ENCODE measurements at places on chromosomes 2 and 18.

GRCh38 chr2:116416731-116417377 is 1397.6 kb upstream of the DDX18 start:
- no peak for DNase-seq

DNA sequence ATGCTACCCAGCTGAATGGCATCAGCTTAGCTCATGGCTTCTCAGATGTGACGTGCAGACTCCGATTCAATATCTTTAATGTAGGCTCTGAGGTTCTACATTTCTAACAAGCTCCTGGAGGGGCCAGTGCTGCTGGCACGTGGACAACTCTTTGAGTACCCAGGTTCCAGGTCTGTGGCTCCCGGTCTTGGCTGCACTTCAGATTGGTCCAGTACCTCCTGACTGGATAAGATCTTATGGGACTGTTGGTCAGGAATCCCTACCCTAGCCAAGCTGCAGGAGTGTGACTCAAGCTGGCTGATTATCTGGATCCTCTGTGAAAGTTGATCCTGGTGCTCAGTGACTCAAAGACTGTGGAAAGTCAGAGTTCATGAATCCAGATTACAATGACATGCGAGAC is 222.1 kb downstream of the ANKRD30B start:
- no peak for DNase-seq

DNA sequence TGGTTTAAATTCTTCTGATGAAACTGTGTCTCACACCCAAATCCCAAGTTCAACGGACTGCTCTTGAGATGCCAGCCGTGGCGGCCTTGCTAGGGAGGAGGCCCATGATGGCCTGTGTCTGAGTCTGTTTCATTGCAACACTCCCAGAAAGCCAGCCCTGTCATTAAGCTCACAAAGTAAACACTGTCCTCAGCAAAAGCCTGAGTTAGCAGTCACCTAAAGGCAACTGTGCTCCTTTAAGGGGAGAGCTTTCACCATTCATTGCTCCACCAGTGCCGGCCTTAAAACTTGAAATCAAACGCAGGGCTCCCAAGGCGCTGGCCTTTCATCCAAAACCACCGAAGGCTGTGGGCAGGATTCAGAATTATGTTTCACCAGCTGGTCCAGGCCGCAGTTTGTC is 42.5 kb upstream of the PPP1CB start:
- DNase-seq, result no peak

DNA sequence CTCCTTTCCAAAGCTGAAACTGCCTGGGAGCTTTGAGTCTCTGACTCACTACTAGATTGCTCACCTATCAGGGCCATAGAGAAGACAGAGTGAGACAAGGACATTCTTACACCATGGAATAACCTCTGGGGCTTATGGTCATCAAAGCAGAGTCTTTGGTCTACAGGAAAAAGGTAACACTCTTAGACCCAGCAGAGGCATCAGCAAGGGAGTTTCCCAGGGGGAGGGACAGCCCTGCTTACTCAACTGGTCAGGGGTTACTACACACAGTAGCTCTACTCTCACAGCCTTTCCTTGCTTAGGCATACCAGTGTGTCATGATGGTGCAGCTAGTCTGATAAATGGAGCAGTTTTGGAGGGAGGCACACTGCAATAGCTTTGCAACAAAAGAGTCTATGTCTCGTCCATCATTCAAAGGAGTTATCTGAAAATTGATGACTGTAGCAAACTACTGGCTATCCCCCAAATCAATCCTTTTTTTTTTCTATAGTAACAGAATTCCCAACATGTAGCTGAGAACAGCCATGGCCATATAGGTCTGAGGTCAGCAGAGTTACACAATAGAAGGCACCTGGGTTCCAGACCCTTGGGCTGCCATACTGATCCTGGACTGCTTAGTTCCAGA is 22.4 kb upstream of the CD28 start:
- DNase-seq, result no peak

GRCh38 chr2:173432049-173432754 is 77.5 kb downstream of the CDCA7 start:
- DNase-seq, result no peak

DNA sequence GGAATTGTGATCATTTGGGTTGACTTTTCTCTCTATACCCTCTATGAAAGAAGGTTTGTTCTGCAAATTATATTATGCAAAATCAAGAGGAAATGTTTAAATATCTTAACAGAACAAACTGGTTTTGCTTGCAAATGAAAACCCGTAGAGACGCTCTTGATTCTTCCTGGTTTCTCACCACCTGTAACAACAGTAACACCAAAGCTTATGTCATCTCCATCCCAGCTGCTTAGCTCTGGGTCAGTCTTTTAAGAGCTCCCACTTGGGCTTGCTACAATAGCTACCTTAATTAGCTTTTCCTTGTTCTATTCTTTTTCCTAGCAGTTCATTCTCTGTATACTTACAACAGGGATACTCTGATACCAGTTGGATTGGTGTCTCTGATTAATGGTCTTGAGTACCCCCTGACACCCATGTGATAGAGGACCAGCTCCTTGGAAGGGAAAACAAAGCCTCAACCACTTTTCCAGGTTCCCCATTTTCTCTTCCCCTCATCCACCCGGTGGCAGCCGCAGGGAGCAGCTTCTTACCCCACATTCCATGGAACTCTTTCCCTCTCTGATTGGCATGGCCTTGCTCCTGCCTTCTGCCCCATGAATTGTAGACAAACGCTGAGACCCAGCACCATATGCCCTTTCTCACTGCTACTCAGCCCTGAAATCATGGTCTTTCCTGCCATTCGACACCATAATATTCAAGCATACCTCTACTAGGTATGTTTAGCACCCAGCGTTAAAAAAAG is 27.7 kb downstream of the TMEM182 start:
- no peak for DNase-seq

- DNase-seq, result no peak
Observed at GRCh38 chr2:197453914-197454398, 604 bp downstream of the COQ10B start.

DNA sequence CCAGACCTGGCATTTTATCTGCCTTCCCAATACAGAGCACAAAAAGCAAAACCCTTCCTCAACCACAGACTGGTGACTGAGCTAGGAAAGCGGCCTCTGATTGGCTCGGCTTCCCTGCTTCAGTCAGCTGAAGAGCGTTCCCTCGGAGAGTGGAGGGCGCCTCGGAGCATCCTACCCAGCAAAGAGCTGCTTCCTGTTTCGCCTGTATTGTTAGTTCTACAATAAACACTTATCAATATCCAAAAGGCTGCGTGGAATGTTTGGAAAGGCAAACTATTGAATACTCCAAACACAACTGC is 125.0 kb downstream of the CACNB4 start:
- no peak for DNase-seq

DNA sequence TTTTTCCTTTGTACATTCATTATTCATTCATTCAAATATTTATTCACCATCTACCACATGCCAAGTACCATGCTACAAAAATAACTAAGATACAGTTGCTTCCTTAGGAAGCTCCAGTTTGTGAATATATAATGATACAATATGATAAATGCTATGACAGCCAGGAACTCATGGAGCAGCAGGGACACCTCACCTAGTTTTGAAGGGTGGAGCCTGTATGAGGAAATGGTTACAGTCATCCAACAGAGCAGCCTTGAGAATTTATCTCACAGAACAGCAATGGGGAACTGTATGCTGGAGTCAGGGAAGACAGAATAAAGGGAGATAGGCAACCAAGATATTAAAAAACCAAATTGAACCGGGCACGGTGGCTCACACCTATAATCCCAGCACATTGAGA is 124.0 kb downstream of the OSBPL1A start:
- no peak for DNase-seq

GRCh38 chr2:44004735-44005602 is 9.2 kb upstream of the LRPPRC start:
- no peak for DNase-seq

DNA sequence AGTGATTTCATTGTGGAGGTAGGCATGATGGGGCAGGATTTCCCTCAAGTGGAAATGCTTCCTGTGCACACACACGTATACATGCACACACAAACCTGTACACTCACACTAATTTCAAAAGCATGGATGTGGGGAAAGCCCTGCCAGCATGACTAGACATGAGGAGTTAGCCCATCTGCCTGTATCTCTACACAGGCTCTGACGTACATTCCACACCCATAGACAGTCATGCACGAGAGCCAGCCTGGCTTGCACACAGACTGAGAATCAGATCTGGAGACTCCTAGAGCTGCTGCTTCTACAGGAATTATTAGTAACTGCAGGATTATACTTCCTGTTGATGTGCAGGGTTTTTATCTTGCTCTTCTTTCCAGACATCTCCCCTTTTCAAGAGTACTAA is 27.3 kb upstream of the NFU1 start:
- DNase-seq, result no peak

DNA sequence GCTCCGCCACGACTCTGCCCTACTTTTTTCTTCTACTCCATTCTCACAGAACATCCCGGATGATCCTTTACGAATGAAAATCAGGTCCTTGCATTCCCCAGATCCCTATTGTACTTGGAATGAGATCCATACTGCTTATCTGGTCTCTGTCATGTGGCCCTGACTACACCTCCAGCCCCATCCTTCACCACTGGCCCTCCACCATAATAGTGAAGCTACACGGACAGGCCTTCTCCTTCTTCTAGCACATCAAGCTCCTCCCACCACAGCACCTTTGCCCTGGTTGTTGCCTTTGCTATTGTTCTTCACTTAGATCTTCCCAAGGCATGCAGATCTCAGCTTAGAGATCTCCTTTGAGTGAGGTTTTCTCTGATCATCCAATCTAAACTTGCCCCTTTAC is 20.1 kb upstream of the RMDN2 start:
- DNase-seq, result no peak

DNA sequence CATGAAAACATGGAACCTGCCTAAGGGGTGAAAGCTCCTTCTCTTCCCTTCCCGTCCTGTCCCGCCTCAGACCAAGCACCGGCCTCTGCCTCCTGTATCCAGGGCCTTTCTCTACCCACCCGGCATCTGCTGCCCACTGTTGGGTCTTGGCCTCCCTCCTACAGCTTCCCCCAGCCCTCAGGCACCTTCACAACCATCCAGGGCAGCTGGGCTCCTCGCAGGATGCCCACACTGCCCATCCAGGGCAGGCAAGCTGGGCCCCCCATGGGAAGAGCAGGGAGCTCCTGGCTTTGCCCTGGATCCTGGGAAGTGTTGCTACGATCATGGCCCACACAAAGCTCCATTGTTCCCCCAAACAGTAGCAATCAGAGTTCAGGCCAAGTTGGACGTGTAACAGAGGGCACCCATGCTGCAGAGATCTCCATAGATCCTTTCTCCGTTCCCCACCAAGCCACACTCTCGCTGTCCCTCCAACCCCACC is 206.6 kb downstream of the NDUFA10 start:
- no peak for DNase-seq

DNA sequence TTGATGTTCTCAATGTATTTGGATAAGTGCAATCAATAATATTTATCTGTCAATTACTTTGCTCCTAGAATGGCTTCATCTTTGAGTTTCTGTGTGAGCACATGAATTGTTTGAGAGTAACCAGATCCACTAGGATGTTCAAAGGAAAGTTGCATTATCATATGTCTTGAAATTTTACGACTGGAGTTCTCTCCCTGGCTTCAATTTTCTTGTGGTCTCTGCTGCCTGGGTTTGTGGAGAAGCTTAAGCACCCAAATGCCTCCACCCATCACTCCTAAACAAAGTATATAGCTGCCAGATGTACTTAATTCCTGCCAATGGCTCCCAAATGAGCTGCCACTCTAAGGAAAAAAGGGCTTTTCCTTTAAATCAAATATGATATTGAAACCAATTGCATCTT is 1149.4 kb upstream of the ZEB2 start:
- DNase-seq, result no peak

GRCh38 chr2:241295326-241296095 is 20.0 kb downstream of the HDLBP start:
- no peak for DNase-seq

- DNase-seq, result no peak
Observed at GRCh38 chr2:12770300-12770968, 53.7 kb downstream of the TRIB2 start.

DNA sequence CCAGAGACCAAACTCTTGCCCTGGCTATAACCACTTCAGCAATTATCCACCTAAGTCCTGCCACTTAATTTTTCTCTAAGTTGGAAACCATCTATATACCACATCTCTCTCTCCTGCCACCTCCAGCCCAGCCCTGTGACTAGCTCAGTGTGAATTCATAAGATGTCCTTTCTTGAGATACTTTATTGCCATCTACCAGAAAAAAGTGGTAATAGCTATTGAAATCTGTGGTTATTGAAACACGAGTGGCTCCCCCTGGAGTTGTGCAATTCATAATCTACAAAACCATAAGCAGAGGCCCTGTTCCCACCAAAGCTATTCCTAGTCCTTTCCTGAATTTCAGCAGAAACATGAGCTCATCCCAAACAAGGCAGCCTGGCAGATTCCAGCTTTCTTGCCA is 324.0 kb downstream of the TXNL1 start:
- no peak for DNase-seq

- DNase-seq, result peak; percentile 35
Observed at GRCh38 chr2:98822301-98823164, 91.6 kb upstream of the MGAT4A start.

DNA sequence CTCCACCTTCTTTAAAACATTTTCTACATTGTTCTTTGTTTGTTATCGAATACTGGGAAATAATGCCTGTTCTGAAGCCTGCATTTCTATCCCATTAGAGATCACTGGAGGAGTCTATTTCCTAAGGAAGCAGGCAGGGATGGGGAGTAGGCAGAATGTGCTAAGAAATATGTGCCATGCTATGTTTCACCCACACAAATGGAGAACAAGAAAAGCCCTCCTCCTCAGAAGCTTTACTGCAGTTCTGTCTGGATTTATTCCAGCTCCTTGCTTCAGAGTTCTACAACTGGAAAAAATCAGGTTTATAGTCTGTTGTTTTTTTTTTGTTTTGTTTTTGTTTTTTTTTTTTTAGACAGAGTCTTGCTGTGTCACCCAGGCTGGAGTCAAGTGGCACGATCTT is 825.1 kb downstream of the SLC4A3 start:
- no peak for DNase-seq

DNA sequence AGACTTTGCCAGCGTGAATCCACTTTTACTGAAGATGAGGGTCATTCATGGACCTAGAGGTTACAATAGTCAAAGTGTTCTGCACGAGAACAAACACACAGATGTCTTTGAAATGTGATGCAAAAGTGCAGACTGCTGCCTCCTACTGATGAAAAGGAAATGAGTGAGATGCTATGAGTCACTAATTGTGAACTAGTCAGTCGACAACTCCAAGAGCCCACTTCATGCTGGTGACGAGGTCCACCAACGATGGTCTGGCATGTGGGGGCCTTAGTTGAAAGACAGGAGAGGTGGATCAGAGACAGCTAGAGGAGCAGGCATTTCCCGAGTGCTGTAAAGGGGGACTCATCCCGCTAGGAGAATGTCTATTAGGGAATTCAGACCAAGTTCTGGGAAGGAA is 17.1 kb upstream of the ZNF236 start:
- DNase-seq, result no peak

- DNase-seq, result peak; percentile 82
Observed at GRCh38 chr2:230660294-230661060, 52.2 kb upstream of the CAB39 start.
